ENCODE measurements at places on chromosomes 3 and 15. TPM values are rescaled to one million over a fixed set of nuclear protein-coding genes. Genes with fewer than 3 reads are reported as not detected.

- DNase-seq: no peak
Measured at GRCh38 chr3:42513521-42513920, 11.1 kb downstream of the VIPR1 start.

GRCh38 chr15:101686718-101687117 is 34.5 kb upstream of the TM2D3 start:
- DNase-seq: no peak

DNA sequence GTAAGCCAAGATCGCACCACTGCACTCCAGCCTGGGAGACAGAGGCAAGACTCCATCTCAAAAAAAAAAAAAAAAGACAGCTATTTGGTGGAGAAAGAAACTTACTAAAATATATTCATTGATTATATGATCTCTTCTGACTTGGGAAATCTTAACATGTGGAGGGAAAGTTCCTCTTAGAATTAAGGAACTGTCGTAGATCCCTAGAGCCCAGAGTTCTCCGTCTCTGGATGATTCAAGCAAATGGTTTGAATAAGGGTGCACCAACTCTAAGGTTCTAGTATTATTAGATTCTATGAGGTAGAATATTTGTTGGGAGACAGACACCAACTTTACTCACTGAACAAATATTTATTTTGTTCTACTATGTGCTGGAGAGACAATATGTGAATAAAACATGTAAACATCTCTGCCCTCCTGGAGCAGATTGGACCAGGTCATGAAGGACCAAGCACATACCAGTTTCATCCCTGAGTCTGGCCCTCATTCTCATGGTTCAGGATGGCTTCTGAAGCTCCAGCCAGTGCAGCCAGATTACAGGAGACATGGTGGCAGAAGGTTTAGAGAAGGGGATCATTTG is 129.7 kb downstream of the MITF start:
- DNase-seq: no peak

DNA sequence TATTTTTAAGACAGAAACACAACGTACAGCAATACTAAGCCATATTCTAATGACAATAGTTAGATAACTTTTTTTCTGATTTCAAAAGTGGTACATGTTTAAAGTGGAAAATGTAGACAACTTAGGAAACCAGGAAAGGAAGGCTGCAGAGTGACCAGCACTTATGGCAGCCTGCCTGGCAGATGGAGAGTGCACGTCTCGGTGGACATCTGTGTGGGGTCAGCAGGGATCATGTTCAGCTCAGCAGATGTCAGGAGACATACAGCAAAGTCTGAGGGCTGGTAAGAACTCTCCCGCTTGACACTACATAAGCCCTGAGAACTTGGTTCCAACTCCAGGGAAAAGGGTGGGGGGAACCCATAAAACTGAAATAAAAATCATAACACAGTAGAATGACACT is 128.6 kb upstream of the ADPGK start:
- DNase-seq: no peak

- DNase-seq: no peak
Measured at GRCh38 chr3:126367316-126367805, 10.2 kb upstream of the KLF15 start.

DNA sequence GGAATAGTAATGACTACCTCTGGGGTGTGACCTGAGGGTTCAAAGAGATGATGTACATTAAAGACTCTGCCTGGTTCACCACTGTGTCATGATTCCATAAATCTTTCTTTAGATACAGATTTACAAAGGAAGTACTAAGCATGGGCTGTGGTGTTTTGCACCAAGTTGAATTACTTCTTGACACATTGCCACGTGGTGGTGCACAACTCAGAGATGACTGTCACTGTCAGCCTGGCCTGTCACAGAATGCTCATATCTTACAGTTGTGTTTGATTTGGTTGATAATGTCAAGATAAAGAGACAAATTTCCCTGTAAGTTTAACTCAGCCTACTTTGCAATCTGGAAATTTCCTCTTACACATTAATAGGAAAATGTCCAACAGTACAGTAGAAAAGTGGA is 3.2 kb downstream of the CTDSPL start:
- DNase-seq: no peak

DNA sequence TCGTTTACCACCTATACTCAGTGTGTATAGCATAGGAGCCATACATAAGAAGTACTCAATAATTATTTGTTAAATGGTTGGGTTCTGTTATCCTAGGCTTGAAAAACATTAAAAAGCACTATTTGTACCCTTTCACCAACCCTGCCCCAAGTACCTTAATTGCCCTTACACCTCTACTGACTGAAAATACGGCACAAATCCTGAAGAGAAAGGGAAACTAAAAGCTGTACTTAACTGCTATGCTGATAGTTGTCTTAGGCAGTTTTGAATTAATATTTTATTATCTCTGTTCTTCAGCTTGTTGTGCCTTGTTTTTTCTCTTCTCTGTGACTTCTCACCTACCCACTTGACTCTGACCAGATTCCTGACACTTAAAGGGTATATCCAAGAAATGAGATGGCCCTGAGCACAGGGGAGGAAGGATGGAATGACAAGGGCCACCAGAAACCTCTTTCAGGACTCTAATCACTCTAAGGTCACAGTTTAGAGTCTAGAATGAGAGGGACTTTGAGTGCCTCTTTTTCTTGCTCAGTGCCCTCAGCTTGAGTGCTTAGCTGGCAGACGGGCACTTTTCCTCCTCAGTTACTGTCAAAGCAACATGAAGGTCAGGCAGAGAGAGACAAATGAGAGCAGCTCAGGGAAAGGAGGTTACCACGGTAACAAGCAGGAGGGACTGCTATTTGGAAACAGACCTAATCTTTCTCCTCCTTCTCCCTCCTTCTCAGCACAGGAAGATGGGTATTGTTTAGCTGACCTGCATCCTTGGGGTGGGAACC is 136.5 kb downstream of the ZNF609 start:
- peak; percentile 8 for DNase-seq

- DNase-seq: no peak
Measured at GRCh38 chr3:119989981-119990655, 104.1 kb downstream of the GSK3B start.

GRCh38 chr15:96046620-96047240 is 283.8 kb upstream of the NR2F2 start:
- DNase-seq: no peak

- no peak for DNase-seq
Measured at GRCh38 chr3:47857151-47857550, 54.2 kb downstream of the DHX30 start.

- no peak for DNase-seq
Measured at GRCh38 chr3:30720586-30721313, 114.3 kb downstream of the TGFBR2 start.

DNA sequence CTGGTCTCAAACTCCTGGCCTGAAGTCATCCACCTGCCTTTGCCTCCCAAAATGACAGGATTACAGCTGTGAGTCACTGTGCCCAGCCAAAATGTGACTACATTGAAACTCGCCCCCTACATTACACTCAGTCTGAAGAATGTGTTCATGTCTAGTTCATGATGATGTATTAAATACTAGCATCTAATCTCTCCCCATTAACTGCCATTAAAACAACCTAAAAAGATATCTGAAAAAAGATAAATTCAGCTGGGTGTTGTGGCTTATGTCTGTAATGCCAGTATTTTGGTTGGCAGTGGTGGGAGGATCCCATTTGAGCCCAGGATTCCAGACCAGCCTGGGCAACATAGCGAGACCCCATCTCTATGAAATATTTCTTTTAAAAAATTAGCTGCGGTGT is 159.4 kb downstream of the PCCB start:
- DNase-seq: no peak

- DNase-seq: no peak
Measured at GRCh38 chr3:157752956-157753786, 250.0 kb upstream of the VEPH1 start.

DNA sequence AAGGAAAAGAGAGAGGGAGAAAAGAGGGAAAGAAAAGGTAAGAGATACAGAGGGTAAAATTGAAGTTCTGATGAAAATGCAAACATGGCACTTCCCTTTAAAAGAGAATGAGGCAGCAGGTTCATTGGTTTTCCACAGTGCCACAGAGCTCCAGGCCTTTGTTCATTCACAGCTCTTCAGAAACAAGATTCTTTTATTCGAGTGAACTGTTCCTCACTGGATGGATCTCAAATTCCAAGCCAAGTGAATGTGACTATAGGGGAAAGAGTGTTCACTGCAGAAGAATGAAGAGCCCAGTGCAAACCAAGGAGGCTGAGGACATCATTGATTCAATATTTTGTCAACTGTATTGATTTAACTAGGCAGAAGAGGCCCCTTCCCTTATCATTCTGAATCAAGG is 280.3 kb upstream of the PROK2 start:
- DNase-seq: no peak

DNA sequence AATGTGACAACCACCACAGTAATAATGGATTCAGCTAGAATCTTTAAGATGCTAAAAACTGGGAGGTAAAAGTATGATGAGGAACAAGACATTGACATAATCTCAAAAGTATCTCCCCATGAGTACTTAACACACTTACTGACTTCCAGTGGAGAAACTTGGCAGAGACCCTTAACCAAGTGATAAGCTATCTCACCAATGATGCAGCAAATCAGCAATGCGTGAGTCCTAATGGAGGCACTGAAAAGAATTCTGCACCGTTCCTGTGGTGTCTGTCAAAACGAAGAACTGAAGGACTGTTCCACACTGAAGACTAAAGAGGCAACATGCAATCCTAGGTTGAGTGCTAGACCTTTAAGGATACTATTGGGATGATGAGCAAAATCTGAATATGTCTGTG is 67.9 kb upstream of the OCA2 start:
- no peak for DNase-seq

GRCh38 chr15:72042865-72043264 is 75.1 kb downstream of the MYO9A start:
- no peak for DNase-seq

DNA sequence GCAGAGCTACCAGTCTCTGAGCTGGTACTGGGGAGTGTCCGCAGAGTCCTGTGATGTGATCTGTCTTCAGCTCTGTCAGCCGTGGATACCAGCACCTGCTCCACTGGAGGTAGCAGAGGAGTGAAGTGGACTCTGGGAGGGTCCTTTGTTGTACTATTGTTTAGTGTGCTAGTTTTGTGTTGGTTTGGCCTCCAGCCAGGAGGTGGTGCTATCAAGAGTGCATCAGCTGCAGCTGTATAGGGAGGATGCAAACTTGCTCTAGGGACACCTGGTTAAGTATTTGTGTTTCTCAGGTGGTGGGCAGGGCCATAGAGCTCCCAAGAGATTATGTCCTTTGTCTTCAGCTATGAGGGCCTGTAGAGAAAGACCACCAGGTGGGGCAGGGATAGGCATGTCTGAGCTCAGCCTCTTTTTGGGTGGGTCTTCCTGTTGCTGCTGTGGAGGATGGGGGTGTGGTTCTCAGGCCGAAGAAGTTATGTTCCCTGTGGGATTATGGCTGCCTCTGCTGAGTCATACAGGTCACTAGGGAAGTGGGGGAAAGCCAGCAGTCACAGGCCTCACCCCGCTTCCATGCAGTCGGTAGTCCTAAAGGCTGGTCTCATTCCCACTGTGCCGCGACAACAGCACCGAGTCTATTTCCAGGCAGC is 443.2 kb upstream of the TBL1XR1 start:
- DNase-seq: no peak

GRCh38 chr15:57946491-57947048 is 118.9 kb downstream of the ALDH1A2 start:
- DNase-seq: no peak

DNA sequence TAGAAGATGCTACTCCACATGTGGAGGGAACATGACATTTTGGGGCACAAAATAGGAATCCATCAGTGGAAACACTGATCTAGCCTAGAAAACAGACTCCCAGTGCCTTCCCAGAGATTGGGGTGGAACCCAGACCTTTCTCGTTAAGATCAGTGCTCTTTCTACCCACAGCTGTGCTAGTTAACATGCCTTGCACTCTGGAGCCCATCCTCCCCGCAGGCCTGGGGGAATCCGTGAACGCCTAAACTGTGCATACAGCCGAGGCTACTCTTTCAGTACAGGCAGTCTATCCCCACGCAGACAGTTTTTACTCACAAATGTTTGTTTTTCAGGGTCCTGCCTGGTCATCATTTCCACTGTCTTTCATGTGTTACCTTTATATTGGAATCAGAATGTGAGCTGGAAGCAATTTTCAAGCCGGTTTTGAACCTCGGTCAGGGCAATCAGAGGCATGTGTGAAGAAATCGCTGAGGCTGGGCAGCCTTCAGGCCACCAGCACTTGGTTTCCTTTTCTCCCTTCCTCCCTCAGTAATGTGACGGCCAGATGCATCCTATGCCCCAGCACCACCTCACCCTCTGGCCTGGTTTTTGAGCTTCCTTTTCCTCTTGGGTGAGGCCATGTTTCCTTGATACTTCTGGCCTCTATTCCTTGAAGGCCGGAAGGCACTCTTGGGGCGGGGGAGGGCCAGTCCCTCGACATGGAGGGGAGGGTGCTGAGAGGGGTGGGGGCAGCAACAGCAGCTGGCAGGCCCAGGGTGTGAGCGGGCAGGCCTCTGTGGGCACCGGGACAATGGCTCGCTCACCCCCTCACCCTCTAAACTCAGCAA is 123.6 kb upstream of the GALNT15 start:
- DNase-seq: no peak

DNA sequence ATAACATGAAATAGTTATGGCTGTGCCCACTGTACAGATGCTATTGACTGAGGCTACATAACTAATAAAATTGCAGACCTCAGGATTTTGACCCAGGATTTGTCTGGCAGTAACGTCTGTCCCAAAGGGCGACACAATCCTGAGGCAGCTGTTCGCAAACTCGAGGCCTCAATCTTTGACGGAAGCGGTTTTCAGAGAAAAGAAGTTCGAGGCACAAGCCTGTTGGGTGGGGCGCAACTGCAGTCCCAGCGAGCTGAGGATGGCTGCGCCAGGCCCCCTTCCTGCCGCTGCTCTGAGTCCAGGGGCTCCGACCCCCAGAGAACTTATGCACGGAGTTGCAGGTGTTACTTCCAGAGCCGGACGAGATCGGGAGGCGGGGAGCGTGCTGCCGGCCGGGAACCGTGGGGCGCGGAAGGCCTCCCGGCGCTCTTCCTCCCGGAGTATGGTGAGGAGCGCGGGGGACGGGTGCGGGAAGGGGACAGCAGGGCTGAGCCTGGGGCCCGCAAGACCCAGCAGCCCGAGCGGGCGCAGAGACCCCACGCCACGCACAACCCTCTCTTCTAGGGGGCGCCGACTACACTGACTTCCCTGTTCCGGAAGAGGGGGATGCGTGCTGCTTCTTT is at the start of gene PARP15:
Gene PARP15, plus strand, starts transcription at position 242 of the 623 bp plus-strand sequence. Its CDS starts 18 bp downstream, at position 260.
- no peak for DNase-seq

- DNase-seq: no peak
Measured at GRCh38 chr3:143924522-143925285, 46.9 kb upstream of the DIPK2A start.

DNA sequence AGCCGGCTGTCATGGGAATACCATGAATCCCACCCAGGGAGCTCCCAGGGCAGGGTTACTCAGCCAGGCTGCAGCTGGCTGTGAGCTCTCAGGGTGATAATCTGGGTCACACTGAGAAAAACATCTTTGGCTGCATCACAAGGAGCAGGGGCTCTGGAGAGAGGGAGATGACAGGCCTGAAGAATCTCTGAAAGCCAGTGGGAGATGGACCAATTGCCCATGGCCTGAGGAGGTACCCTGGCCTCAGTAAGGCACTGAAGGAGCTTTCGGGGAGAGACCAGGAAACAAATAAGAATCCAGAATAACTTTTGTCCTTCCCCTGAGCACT is 28.2 kb upstream of the GOLGA6C start:
- DNase-seq: no peak

The KNG1 gene
- not detected for total RNA-seq

The KLHL40 gene
- not detected for total RNA-seq

The ANKRD34C gene
- not detected for total RNA-seq

The MOBP gene
- 0.95 TPM for total RNA-seq

The DUSP7 gene
- 10.7 TPM for total RNA-seq

The GAP43 gene
- total RNA-seq: not detected

The SUCNR1 gene
- total RNA-seq: not detected

The SAMD7 gene
- not detected for total RNA-seq

The PROS1 gene
- 11.2 TPM for total RNA-seq

The CFAP91 gene
- 0.92 TPM for total RNA-seq

The ABHD2 gene
- 75.9 TPM for total RNA-seq
